Activated T-cell treated with anti-CD3 and anti-CD28 coated beads, Interleukin-2, amount 50 U/mL, for 4 hours (primary cell): ENCODE measurements at places on chromosomes 5 and 9.

GRCh38 chr5:87909382-87909781 is 359.3 kb downstream of the TMEM161B start:
- DNase-seq = no peak

GRCh38 chr5:124651663-124652513 is 94.6 kb downstream of the ZNF608 start:
- DNase-seq = no peak

DNA sequence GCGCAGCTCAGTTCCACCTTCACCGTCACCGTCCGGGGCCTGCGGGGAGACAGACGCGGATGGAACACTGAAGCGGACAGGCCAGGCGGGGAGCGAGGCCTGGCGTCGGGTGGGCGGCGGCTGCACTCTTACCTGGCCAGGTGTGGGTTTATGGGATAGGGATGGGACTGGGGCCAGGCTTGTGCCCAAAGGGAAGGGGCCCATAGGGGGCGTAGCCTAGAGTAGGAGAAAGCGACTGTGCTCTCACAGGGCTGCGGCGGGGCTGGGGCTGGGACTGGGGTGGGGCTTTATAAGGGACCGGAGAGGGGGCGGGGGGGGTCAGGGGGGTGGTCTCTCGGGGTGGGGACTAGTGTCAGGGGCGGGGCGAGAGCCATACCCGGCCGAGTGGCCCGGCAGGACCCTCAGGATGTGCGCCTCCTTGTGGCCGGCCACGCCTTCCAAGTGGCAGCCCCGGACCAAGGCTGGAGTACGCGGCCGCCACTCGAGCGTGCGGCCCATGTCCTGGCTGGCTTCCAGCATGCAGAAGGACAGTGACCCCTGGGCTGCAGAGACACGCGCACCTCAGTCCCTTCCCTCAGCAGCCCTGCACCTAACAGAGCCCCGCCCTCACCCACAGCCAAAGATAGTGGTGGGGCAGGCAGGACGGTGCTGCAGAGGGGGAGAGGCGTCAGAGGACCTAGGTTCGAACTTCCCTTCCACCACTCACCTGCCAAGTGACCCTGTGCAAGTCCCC is 22.8 kb downstream of the FPGS start:
- DNase-seq = no peak

- DNase-seq = no peak
Observed at GRCh38 chr9:69016191-69017096, 2.5 kb upstream of the PRKACG start.

DNA sequence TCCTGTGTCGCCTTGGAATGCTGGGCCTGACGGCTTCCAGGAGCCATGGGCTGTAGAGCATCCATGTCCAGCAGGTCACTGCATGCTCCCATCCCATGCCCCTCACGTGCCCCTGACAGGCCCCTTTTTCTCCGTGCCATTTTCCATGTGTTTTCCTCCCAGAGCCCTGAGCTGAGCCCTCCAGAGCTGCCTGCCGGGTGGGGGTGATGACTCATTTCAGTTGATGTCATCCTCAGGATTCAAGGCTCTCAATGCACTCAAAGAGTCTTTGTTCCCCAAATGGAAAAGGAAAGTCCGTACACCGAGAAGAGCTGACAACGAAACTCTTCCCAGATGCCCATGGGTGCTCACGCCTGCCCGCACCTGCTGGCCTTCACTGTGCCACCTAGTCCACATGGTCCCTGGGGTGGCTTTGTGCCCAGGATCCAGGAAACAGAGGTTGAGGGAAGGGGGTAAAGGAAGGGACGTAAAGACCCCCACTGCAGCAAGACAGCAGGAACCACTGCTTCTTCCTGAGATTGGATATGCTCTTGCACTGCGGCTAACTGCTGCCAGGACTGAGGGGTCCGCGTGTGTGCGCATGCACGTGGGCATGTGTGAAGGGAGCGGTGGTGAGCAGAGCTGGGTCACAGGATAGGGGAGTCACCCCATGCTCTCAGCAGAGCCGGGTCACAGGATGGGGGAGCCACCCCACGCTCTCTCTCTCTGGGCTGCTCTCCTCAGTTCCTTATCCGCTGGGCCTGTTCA is 27.6 kb downstream of the COL15A1 start:
- no peak for DNase-seq

GRCh38 chr5:174354571-174354970 is 309.1 kb downstream of the NSG2 start:
- DNase-seq = no peak

DNA sequence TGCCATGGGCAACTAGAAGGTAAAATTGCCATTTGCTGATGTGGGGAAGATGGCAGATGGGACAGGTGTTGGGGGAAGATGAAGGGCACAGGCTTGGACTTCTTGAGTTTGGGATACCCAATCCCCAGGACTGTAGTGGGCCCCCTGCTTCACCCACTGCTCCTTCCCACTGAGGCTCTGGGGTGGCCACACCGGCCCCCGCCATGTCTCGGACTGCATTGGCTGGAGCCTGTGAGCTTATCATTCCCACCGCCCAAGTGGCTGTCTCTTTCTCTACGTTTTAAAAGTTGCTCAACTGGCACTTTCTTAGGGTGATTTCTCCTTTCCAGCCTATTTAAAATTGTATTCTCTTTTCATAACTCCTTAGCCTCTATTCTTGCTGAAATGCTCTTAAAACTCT is 730.0 kb upstream of the ADAMTS16 start:
- DNase-seq = no peak

- no peak for DNase-seq
Observed at GRCh38 chr9:135221951-135222631, 134.6 kb downstream of the OLFM1 start.

- no peak for DNase-seq
Observed at GRCh38 chr5:57698802-57699201, 216.2 kb upstream of the ACTBL2 start.
